ENCODE measurements at places on chromosomes 4 and X. TPM values are rescaled to one million over a fixed set of nuclear protein-coding genes. Genes with fewer than 3 reads are reported as not detected.

GRCh38 chrX:13791145-13791544 lies 25.7 kb downstream of the GPM6B start:
- H3K36me3 ChIP-seq, result no peaks in the 10 kb centered on the region
- H3K4me3 ChIP-seq, result no peak overlapping the region
- no peak for DNase-seq

- peaks cover 14% of the 10 kb centered on the region for H3K27me3 ChIP-seq
- no peaks in the 10 kb centered on the region for H3K36me3 ChIP-seq
- no peak for DNase-seq
- no peak overlapping the region for H3K27ac ChIP-seq
Measured at GRCh38 chr4:82744284-82744968, 54.2 kb downstream of the SCD5 start.

DNA sequence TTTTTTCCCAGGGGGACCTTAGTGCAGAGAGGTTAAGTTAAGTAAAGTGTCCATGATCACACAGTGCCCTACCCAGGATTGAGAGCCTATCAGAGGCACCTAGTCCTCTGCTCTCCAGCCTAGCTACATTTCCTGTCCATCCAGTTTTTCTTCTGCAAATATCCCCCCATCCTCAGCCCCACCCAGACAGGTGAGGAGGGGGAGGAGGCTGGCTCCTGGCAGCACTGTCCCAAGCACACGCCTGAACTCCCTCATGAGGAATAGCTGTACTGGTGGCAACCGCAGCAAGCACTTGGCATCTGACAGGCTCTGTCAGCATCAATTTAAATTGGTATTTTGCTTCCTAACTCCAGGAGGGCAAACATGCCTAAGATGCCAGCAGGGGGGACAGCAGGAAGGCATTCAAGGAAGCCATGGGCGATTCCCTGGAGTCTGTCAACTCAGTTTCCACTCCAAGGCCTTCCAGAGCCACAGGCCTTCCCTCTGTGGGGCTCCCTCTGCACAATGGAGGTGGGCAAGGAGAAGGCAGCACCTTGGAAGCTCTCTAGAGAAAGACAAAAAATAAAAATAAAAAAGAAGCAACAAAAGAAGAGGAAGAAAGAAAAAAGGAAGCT lies 6.4 kb upstream of the FRMPD3 start:
- H3K4me1 ChIP-seq, result no peaks in the 10 kb centered on the region
- peaks cover 13% of the 10 kb centered on the region for H3K27me3 ChIP-seq
- no peaks in the 10 kb centered on the region for H3K36me3 ChIP-seq
- H3K4me3 ChIP-seq, result no peak overlapping the region
- DNase-seq, result no peak
- H3K27ac ChIP-seq, result no peak overlapping the region

DNA sequence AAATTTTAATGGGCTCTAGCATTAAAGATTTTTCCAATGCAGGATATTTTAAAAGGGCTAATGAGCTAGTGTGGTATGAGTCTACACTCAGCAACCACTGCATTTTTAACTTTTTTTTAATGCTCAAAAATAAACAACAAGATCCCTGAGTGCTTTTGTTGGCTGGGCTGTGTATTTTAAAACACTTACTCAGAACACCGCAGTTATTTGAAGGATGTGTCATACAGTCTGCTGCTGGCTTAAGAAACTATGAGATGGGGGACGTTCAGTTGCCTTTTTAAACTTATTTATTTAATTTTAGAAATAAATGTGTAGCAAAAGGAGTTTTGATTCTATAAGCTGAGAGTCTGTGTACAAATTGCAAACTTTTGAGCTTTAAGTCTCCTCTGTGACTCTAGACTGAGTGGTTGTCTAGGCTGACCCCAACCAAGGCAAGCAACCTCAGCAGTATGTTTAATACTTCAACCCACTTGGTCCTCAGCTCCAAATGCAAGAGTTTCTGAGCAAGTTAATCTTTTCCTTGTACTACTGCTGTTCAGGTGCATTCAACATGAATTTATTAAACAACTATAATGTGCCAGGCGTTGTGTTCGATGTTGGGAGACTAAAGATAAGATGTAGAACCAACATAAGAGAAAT lies 278.6 kb upstream of the DIPK2B start:
- H3K36me3 ChIP-seq, result no peaks in the 10 kb centered on the region
- no peak overlapping the region for H3K27ac ChIP-seq
- no peaks in the 10 kb centered on the region for H3K4me1 ChIP-seq
- H3K4me3 ChIP-seq, result no peak overlapping the region
- DNase-seq, result no peak

The EPHA5 gene
- not detected for total RNA-seq

The GEMIN8 gene
- 19.0 TPM for total RNA-seq

The KIT gene
- total RNA-seq, result 4.2 TPM
